Thyroid gland (tissue), 4 donors: ENCODE measurements at places on chromosomes 1 and 21. TPM values are rescaled to one million over a fixed set of nuclear protein-coding genes. Genes with fewer than 3 reads are reported as not detected.

The RASAL2 gene
- 17.9 TPM for total RNA-seq

The WNT2B gene
- 0.78 TPM for total RNA-seq

The HES2 gene
- not detected for total RNA-seq

The TMCC2 gene
- total RNA-seq, result 2.7 TPM

The OLFML3 gene
- total RNA-seq, result 22.6 TPM

The LIPI gene
- not detected for total RNA-seq

The PACC1 gene
- total RNA-seq, result 2.9 TPM

DNA sequence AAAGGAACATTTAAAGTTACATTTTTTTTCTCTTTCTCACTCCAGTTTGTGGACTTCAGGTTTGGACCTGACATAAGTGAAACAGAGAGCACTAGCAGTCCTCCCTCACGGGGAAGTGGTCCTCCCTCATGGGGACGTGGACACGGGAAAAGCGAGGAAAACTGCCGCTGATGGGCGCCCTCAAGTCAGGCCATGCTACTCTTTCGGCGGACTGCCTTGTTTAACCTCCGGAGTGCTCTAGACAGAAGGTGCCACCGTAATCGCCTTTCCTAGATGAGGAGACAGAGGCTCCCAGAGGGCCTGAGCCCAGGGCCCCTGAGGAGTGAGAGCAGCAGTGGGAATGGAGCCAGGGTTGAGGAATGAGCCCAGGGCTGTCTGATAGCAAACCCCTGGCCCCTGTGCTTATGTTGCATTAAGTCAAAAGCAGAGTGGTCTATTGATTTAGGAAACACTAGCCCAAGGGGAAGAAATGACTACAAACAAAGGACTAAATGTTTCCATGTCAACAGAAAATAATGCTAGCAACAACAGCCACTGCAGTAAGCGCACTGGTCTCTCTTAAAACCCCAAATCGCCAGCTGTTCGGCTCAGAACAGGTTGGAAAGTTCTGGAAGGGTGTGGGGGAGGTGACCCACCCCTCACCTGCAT is 84.1 kb downstream of the DMRTB1 start:
- no peak overlapping the region for H3K27ac ChIP-seq
- H3K4me1 ChIP-seq, result no peaks in the 10 kb centered on the region
- H3K4me3 ChIP-seq, result no peak overlapping the region
- H3K27me3 ChIP-seq, result no peaks in the 10 kb centered on the region
- H3K36me3 ChIP-seq, result no peaks in the 10 kb centered on the region
- no peak for DNase-seq

- peak; percentile 64 for DNase-seq
- peak overlapping the region; percentile 91 for H3K27ac ChIP-seq
- no peaks in the 10 kb centered on the region for H3K36me3 ChIP-seq
- H3K4me1 ChIP-seq, result peaks cover 53% of the 10 kb centered on the region
- H3K4me3 ChIP-seq, result no peak overlapping the region
Measured at GRCh38 chr1:46804926-46805325, 6.1 kb downstream of the CYP4B1 start.

GRCh38 chr1:98651116-98651632 is 10.3 kb upstream of the SNX7 start:
- H3K27ac ChIP-seq, result no peak overlapping the region
- H3K4me3 ChIP-seq, result no peak overlapping the region
- no peaks in the 10 kb centered on the region for H3K4me1 ChIP-seq
- no peaks in the 10 kb centered on the region for H3K27me3 ChIP-seq
- H3K36me3 ChIP-seq, result no peaks in the 10 kb centered on the region

GRCh38 chr1:55618199-55618598 is 403.0 kb upstream of the USP24 start:
- H3K4me1 ChIP-seq, result no peaks in the 10 kb centered on the region
- H3K27ac ChIP-seq, result no peak overlapping the region
- H3K4me3 ChIP-seq, result no peak overlapping the region
- no peaks in the 10 kb centered on the region for H3K36me3 ChIP-seq

- no peak overlapping the region for H3K4me3 ChIP-seq
Measured at GRCh38 chr1:168161459-168161858, 17.3 kb upstream of the TIPRL start.

DNA sequence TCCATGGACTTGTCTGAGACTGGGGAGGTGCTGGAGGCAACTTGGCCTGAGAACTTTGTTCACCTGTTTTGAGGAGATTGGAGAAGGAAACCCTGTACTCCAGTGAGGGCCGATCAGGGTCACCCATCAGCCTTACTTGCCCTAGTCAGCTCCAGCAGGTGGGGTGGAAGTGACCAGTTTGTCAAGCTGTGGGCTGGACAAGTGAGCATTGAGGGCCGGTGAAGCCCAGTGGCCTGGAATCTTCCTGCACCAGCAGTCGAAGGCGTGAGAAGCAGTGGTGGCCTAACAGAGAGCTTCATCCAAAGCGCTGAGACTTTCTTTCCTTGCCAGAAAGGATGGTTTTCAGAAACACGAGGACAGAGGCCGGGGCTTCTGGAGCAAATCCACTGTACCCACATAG is 9.6 kb downstream of the SLC37A1 start:
- no peak overlapping the region for H3K4me3 ChIP-seq
- H3K27ac ChIP-seq, result peak overlapping the region; percentile 91
- no peaks in the 10 kb centered on the region for H3K27me3 ChIP-seq
- peak; percentile 25 for DNase-seq
- H3K36me3 ChIP-seq, result no peaks in the 10 kb centered on the region

DNA sequence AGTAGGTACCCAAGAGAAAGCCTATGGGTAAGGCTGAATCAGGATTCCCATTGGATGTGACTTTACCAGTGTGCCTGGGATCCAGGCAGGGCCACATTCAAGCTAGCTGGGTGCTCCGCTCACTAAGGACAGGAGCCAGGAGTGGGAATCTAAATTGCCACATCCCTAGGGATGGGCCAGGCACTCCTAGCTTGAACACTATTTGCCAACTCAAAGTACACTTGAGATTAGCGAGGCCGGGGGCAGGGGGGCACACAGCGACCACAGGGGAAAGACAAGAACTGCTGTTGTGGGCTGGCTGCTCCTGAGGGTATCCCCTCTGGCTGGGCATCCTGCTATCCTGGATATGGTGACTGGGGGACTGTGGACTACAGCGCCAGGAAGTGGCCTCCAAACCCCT is 4.3 kb downstream of the SLC45A3 start:
- no peak overlapping the region for H3K27ac ChIP-seq
- no peaks in the 10 kb centered on the region for H3K36me3 ChIP-seq
- H3K27me3 ChIP-seq, result no peaks in the 10 kb centered on the region

DNA sequence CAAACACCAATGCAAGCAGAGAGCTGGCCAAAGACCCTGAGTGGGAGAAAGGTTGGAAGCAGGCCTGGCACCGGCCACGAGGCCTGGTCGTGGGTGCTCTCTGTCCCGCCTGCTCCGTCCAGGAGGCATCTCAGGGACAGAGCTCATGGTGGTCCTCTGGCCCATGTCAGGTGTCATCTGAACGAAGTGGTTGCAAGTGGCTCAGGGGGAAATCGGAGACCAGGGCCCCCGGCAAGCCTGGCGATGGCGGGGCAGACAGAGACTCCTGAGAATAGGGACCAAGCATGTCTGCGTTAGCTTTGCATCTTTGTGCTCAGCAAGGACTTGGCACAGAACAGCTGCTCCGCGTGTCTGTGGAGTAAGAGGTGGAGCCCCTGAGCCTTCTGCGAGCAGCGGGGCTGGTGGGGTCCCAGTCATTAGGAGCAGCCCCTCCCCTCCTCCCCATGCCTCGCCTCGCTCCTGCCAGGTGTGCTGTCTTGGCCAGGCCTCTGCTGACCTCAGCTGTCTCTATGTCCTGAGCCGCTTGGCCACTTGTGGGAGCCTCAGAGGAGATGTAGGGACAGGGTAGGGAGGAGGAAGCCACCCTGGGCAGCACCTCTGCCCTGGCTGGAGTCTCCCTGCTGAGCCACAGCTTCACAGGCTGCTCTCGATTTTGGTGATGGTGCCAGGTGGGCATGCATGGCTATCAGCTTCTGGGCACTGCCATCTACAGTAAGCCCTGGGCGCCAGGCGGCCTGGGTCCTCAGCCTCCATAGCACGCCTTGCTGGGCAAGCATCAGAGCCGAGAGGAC is 362.9 kb upstream of the VAMP3 start:
- no peaks in the 10 kb centered on the region for H3K4me1 ChIP-seq
- no peaks in the 10 kb centered on the region for H3K36me3 ChIP-seq
- no peak overlapping the region for H3K27ac ChIP-seq
- H3K27me3 ChIP-seq, result no peaks in the 10 kb centered on the region

- no peaks in the 10 kb centered on the region for H3K36me3 ChIP-seq
- DNase-seq, result no peak
- no peak overlapping the region for H3K27ac ChIP-seq
- H3K27me3 ChIP-seq, result no peaks in the 10 kb centered on the region
Measured at GRCh38 chr1:40153073-40153770, 8.0 kb upstream of the RLF start.

- H3K27me3 ChIP-seq, result no peaks in the 10 kb centered on the region
- no peak overlapping the region for H3K4me3 ChIP-seq
- no peaks in the 10 kb centered on the region for H3K36me3 ChIP-seq
- no peaks in the 10 kb centered on the region for H3K4me1 ChIP-seq
Measured at GRCh38 chr1:150720098-150720497, 597 bp downstream of the HORMAD1 start.

DNA sequence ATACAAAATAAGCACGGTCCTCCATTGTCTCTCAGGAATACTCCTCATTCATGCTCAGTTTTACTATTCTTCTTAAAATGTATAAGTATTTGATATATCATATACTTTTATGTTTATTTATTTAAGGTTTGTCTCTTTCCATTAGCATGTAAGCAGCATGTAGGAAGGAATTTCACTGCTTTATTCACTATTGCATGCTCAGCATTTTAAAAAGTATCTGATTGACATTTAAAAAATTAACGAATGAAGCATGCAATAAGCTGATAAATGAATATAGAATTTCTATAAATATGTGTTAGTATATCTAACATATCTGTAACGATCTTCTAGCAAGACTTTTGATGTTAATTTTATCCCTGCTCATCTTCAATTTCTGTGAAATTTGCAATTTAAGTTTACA is 402.7 kb upstream of the BRINP3 start:
- H3K4me1 ChIP-seq, result no peaks in the 10 kb centered on the region
- H3K27ac ChIP-seq, result no peak overlapping the region
- no peak overlapping the region for H3K4me3 ChIP-seq
- DNase-seq, result no peak

DNA sequence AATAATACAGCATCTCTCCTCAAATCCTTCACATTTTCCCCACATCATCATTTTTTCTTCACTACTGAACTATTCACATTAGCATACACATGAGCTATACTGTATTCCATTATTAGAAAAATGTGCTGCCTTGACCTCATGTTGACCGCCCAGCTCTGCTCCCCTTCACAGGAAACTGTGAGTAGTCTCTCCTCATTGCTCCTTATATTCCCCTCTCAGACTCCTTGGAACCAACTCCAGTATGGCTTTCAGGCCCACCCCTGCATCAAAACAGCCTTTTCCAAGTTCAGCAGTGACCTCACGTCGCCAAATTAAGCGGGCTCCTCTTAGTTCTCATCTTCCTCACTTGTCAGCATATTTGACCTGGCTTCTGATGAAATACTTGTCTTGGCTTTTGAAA is 59.2 kb upstream of the SPAG17 start:
- H3K27ac ChIP-seq, result no peak overlapping the region
- no peak overlapping the region for H3K4me3 ChIP-seq
- no peak for DNase-seq

GRCh38 chr1:151288502-151288901 is 6.4 kb downstream of the ZNF687 start:
- peaks cover 64% of the 10 kb centered on the region for H3K36me3 ChIP-seq
- no peaks in the 10 kb centered on the region for H3K27me3 ChIP-seq
- H3K27ac ChIP-seq, result no peak overlapping the region
- H3K4me1 ChIP-seq, result no peaks in the 10 kb centered on the region
- H3K4me3 ChIP-seq, result no peak overlapping the region
- DNase-seq, result no peak

- H3K27me3 ChIP-seq, result no peaks in the 10 kb centered on the region
- no peak overlapping the region for H3K4me3 ChIP-seq
Measured at GRCh38 chr21:42781971-42782722, 97.2 kb downstream of the WDR4 start.

DNA sequence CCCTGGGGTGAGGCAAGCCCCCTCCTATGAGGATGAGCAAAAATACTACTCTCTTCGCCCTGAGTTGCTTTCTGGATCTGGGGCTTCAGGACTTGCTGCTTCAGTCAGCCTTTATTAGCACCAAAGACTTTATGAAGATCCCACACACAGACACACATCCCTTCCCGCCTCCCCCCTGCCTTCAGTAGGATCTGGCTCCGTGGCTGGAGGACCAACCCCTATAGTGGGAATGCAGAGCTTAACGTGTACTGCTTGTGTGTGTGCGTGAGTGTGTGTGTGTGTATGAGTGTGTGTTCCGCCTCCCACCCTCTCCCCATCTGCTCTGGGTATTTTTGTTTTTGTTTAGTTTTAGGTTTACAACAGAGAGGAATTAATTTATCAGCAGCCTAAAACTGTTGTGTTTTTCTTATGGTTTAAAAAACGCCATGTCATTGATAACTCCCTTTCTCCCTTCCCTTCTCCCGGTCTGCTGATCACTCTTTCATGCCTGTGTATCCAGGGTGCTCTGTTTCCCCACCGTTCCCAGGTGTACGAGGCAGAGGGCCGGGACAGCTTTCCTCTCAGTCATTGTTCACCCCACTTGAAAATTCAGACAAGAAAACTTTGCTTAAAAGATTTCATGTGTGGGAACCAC is 27.5 kb upstream of the ZFP69B start:
- H3K4me1 ChIP-seq, result no peaks in the 10 kb centered on the region
- DNase-seq, result no peak
- H3K36me3 ChIP-seq, result no peaks in the 10 kb centered on the region

DNA sequence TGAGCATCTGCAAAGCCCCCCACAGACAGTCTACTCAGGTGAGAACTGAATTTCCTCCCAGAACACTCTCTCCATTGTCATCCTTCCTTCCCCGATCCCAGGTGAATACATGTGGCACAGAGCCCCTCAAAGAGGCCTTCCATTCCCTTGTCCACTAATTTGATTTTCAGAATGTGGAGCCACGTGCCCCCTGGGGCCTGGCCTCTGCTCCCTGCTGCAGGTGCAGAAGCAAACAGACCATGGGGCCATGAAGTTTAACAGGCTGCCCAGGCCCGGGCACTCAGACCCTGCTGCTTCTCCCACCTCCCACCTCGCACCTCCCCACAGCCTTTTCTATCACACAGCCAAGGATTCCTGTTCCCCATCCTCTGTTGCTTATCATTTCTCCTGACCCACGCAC is 243.8 kb upstream of the RAB4A start:
- no peaks in the 10 kb centered on the region for H3K4me1 ChIP-seq
- no peak overlapping the region for H3K4me3 ChIP-seq
- no peak for DNase-seq
- H3K27me3 ChIP-seq, result no peaks in the 10 kb centered on the region
- no peak overlapping the region for H3K27ac ChIP-seq
- H3K36me3 ChIP-seq, result no peaks in the 10 kb centered on the region
